ENCODE measurements at places on chromosomes 6 and 20.
A peak's percentile ranks its signal among the peaks of the same experiment; 100 is the strongest.

DNA sequence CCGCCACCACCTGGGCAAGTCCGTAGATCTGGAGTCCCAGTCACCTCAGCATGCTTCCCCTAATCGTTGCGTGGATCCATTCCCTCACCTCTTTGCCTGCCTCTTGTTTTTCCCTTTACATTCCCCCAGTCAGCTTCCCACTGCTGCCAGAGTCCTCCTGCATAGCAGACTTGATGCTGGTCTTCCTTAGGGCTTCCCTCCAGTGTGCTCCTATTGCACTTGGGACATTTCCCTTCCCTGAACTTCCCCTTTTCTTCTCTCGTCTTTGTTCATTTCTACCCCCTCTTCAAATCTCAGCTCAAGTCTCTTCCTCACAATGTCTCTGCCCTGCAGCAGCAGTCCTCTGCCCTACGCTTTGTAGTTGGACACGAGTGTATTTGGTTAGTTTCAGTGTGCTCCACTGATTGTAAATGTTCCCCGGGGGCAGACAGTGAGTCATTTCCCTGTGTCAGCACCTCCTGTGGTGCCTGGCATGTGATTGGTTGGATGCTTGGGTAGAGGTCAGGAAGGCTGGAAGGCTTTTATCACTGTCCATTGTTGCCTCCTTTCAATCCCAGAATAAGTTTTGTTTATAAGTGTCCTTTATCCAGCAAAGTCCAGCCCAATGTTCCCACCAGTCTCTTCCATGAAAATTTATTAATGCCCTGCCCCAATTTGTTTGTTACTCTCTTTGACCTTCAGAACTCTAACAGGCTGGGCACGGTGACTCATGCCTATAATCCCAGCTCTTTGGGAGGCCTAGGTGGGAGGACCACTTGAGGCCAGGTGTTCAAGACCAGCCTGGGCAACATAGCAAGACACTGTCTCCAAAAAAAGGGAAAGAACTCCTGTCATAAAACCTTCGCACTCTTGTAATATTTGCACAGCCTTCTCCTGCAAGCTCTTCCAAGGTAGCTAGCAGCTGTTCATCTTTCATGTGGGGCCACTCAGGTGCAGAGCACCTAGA lies 38.3 kb downstream of the FAM120B start:
- DNase-seq = peak; percentile 20

DNA sequence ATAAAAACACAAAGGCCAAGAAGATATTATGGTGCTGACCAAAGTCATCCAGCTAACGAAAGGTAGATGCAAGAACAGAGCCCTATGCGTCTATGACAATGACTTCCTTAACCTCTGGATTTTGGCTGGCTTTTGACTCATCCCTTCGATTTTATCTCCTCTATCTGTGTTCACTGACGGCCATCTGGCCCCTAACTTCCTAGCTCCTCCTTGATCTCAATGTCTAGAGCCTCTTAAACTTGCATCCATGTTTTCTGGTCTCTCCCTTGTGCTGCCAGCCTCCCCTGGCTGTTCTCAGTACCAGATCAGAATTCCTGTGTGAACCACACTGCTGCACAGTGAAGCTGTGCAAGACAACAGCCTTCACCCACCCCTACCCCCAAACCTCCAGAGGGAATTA lies 452.9 kb downstream of the UTRN start:
- no peak for DNase-seq

DNA sequence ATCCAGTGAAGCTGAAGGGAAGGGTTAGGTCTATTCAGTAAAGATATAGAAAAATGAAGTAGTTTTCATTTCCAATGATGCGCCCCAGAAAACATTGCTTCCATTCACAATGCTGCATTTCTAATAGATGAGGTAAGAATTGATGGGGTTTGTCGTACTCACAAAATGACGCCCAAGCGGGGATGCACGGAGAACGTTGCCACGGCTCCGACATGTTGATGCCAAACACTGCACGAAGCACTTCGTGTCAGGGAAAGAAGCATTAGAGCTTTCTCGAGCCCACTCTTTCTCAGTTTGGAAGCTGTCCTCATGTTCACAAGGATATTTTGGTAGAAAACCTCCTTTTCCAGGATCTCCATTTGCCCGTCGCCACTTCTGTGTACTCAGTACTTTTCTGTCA lies 21.6 kb upstream of the MAFB start:
- no peak for DNase-seq

DNA sequence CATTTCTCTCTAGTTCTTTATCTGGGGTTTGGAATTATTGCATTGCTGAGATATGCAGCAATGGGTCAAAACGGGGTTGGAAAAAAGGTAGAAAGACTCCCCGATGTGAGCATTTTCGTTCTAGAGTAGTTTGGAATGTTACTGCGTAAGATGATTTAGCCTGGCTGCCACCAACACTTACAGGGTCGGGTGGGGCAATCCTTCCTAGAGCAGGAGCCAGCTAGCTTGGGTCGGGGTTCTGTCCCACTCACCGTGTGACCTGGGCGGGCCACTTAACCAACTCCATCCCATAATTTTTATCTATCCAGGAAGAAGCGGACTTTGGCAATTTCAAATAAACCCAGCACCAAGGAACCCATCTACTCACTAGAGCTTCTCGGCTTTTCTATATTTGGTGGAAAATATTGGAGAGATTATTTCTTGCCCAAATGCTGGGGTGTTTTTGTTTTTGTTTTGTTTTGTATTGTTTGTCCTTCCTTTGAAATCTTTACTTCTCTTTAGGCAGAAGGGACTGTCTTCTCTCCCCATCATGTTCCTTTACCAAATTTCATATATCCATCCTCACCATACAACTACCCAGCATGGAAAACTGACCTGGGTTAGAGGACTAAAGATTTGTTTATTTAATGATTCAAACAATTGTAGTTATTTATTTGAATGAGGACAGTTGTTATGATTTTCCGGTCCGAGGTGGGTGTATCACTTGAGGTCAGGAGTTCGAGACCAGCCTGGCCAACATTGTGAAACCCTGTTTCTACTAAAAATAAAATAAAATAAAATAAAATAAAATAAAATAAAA lies 72.4 kb downstream of the GPX5 start:
- no peak for DNase-seq

DNA sequence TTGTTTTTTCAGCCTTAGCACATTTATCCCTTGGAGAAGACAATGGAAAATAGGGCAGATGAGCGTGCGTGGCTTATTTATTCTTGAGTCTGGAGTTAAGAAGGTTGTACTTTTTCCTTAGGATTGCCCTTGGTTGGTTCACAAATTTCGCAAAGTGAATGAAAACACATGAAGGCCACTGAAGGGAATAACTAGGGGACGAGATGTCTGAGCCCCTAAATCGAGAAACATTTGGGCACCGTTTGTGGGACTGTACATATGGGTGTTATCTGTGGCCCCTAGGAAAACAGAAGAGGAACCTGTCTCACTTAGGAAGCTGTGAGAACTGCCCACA lies 19.4 kb upstream of the TRIM27 start:
- DNase-seq = no peak

- peak; percentile 4 for DNase-seq
Observed at GRCh38 chr6:40845553-40845952, 193.5 kb downstream of the UNC5CL start.

- no peak for DNase-seq
Observed at GRCh38 chr20:13288357-13288756, 67.3 kb downstream of the ISM1 start.
